ENCODE measurements at places on chromosomes 6 and 20.

DNA sequence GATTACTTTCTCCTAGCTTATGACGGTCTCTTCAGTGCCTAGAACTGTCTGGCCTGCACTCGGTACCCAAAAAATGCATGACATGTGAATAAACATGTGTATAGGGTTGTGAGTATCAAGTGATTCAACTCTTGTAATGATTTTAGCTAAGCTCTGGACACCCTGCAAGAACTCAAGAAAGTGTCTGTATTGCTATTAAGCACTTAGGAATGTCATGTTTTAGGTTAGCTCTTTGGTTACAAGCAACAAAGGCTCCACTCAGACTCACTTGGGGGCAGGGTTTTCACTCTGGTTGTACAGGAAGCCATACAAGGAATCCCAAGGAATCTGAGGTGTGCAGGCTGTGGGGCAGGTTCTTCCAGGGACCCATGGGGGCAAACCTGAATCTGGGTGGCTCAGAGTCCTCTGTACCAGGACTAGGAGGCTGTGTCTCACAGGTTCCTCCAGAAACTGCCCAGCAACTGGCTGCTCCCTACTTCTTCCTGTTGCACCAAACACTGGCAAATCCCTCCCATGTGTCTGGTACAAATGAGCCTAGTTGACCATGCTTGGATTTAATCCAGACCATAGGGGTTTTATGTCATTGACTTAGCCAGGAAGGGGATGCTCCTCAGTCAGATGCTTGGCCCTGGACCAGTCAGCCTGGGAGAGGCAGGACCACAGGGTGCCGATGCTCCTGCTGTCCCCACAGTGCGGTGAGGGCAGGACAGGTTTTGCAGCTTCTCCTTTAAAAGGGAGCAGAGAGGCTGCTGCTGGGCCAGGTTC lies 77.9 kb upstream of the CDH4 start:
- no peak overlapping the region for H3K27ac ChIP-seq
- no peak overlapping the region for H3K4me3 ChIP-seq
- ATAC-seq: no peak
- no peaks in the 10 kb centered on the region for H3K36me3 ChIP-seq
- H3K27me3 ChIP-seq: peaks cover 43% of the 10 kb centered on the region

DNA sequence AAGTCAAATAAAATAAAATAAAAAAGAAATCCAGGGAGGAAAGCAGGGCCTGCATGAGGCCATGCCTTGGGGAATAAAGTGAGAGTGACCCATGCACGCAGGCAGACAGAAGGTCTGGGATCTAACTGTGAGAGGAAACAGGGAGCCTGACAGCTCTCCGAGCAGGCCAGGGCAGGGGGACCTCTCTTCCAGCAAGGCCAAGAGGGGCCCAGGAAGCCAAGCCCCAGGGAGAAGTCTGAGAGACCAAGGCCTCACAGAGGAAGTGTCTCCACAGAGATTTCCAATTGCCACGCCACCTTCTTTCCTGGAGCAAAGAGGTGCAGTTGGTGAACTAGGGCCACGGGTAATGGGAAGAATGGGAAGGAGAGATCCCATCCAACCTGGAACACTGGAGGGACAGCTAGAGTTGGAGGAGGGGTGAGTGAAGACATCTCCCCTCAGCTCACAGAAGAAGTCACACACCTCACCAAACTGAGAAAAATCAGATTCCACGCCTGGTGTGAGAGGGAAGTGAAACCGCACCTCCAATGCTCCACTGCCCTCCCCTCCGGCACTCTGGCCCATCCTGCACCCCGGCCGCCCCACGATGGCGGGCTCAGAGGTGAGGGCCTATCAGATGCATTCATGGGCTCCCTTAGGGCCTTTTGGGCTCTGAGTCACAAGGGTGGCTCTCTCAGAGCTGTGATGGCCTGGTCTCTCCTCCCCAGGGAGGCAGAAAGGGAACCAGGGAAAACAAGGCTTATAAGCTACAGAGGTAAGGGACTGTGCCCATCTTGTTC lies 25.1 kb upstream of the TAF8 start:
- H3K4me3 ChIP-seq: no peak overlapping the region
- no peak overlapping the region for H3K27ac ChIP-seq
- H3K4me1 ChIP-seq: peaks cover 27% of the 10 kb centered on the region
- no peaks in the 10 kb centered on the region for H3K27me3 ChIP-seq
- no peak for ATAC-seq

- no peak overlapping the region for H3K27ac ChIP-seq
- no peaks in the 10 kb centered on the region for H3K27me3 ChIP-seq
- H3K4me1 ChIP-seq: no peaks in the 10 kb centered on the region
- H3K36me3 ChIP-seq: no peaks in the 10 kb centered on the region
- H3K4me3 ChIP-seq: no peak overlapping the region
- ATAC-seq: no peak
Measured at GRCh38 chr6:89242574-89243330, 25.6 kb upstream of the GABRR1 start.

- ATAC-seq: peak; percentile 19
- no peaks in the 10 kb centered on the region for H3K27me3 ChIP-seq
- H3K4me3 ChIP-seq: peak overlapping the region; percentile 77
- H3K36me3 ChIP-seq: no peaks in the 10 kb centered on the region
- no peak overlapping the region for H3K27ac ChIP-seq
Measured at GRCh38 chr20:62064770-62065673, 659 bp downstream of the TAF4 start.

GRCh38 chr6:135196739-135197510 lies 15.8 kb downstream of the MYB start:
- H3K4me3 ChIP-seq: no peak overlapping the region
- H3K4me1 ChIP-seq: no peaks in the 10 kb centered on the region
- no peak for ATAC-seq
- peaks cover 4% of the 10 kb centered on the region for H3K27me3 ChIP-seq

GRCh38 chr20:62772103-62772611 lies 24.1 kb upstream of the MRGBP start:
- no peak overlapping the region for H3K4me3 ChIP-seq
- H3K27me3 ChIP-seq: peaks cover 35% of the 10 kb centered on the region
- H3K36me3 ChIP-seq: no peaks in the 10 kb centered on the region
- H3K4me1 ChIP-seq: peaks cover 3% of the 10 kb centered on the region
- no peak for ATAC-seq

DNA sequence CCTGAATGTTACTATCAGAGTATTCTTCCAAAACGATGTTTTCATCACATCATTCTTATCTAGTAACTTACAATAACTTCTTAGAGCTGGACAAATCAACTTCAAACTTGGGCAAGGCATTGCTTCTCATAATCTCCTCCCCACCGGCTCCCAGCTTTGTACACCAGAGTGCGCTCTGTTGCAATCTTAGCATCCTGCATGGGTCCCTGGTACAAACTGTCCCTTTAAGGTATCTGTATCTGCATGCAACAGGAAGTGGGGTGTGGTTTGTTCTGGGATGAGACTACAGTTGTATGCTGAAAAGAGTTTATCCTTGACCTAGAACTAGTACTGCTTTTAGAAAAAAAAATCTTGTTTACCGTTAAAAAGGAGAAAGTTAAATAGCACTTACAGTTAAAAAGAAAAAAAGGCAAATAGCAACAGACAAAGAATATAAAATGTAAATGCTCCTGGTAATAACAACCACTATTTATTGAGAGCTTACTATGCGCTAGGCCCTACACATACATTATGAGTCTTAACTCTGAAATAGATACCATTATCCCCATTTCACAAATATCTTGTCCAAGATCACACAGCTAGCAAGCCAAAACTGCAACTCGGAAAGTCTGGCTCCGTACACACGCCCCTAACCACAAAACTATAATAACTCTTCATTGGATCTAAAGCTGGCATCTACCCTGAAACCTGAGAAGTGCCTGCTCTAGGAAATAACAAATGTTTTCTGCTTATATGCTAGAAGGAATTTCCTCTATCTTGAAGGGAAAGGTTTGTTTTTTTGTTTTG lies 9.8 kb upstream of the HECA start:
- peak; percentile 78 for ATAC-seq
- H3K36me3 ChIP-seq: no peaks in the 10 kb centered on the region
- H3K27me3 ChIP-seq: no peaks in the 10 kb centered on the region
- H3K4me3 ChIP-seq: no peak overlapping the region

DNA sequence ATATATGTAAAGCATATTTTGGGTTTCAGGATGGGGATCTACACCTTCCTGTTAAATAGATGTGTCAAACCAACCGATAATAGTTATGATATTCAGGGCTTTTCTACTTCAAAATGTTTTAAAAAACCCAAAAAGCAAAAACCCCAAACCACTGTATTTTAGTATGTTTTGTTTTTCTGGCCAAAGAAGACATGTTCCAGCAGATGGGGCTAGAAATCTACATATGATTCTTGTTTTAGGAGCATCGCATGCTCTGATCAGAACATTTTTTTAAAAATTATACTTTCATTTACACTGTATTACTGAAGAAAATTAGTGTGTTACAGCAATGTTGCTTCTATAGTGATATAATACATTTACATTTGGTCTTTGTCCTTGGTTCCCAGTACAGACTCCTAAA lies 11.0 kb downstream of the RMND1 start:
- no peak overlapping the region for H3K27ac ChIP-seq
- H3K36me3 ChIP-seq: no peaks in the 10 kb centered on the region
- ATAC-seq: no peak
- H3K4me3 ChIP-seq: no peak overlapping the region
- H3K27me3 ChIP-seq: no peaks in the 10 kb centered on the region

GRCh38 chr6:42269553-42269952 lies 51.9 kb upstream of the MRPS10 start:
- H3K4me3 ChIP-seq: no peak overlapping the region
- no peaks in the 10 kb centered on the region for H3K27me3 ChIP-seq
- no peak for ATAC-seq
- no peak overlapping the region for H3K27ac ChIP-seq
- no peaks in the 10 kb centered on the region for H3K36me3 ChIP-seq

DNA sequence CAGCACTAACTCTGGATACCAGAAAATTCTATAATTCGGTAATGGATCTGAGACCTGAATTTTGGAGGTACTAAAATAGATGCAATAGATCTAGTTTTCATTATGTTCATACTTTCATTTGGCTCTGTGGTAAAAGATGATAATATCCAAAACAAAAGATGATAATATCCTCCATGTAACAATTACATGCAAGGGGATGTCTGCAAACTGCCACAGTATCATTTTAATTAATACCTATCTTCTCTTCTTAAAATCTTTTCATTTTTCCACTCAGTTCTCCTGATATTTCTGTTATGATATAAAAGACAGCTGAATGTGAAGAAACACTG lies 15.6 kb downstream of the BTN2A1 start:
- peak overlapping the region; percentile 91 for H3K4me3 ChIP-seq
- H3K4me1 ChIP-seq: no peaks in the 10 kb centered on the region
- H3K27ac ChIP-seq: peak overlapping the region; percentile 91
- peaks cover 21% of the 10 kb centered on the region for H3K36me3 ChIP-seq

- no peaks in the 10 kb centered on the region for H3K27me3 ChIP-seq
- no peak overlapping the region for H3K4me3 ChIP-seq
- H3K4me1 ChIP-seq: no peaks in the 10 kb centered on the region
- H3K36me3 ChIP-seq: no peaks in the 10 kb centered on the region
- ATAC-seq: no peak
Measured at GRCh38 chr20:34024723-34025351, 31.1 kb downstream of the RALY start.

DNA sequence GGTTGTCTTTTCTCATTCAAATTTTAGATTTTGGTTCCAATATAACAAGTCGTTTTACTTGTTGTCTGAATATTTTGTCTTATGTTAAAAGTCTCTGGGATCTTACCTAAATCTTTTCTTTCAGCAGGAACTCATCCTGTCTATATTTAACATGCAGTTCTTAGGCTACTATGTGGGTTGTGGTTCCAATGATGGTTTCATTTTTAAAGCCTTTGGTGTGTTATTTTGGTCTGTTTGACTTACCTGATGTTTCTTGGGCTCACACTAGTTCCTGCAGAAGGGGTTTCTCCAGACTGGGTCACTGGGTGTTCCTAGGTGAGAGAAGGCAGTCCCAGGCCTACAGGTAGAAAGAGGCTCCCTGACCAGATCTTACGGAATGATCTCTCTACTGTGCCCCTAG lies 17.4 kb downstream of the PRL start:
- no peaks in the 10 kb centered on the region for H3K4me1 ChIP-seq
- ATAC-seq: no peak
- H3K4me3 ChIP-seq: no peak overlapping the region
- H3K27ac ChIP-seq: no peak overlapping the region
- H3K27me3 ChIP-seq: no peaks in the 10 kb centered on the region

GRCh38 chr6:16698162-16698533 lies 63.1 kb downstream of the ATXN1 start:
- peaks cover 17% of the 10 kb centered on the region for H3K4me1 ChIP-seq
- ATAC-seq: no peak
- no peaks in the 10 kb centered on the region for H3K36me3 ChIP-seq
- peak overlapping the region; percentile 79 for H3K27ac ChIP-seq
- no peaks in the 10 kb centered on the region for H3K27me3 ChIP-seq
- no peak overlapping the region for H3K4me3 ChIP-seq

DNA sequence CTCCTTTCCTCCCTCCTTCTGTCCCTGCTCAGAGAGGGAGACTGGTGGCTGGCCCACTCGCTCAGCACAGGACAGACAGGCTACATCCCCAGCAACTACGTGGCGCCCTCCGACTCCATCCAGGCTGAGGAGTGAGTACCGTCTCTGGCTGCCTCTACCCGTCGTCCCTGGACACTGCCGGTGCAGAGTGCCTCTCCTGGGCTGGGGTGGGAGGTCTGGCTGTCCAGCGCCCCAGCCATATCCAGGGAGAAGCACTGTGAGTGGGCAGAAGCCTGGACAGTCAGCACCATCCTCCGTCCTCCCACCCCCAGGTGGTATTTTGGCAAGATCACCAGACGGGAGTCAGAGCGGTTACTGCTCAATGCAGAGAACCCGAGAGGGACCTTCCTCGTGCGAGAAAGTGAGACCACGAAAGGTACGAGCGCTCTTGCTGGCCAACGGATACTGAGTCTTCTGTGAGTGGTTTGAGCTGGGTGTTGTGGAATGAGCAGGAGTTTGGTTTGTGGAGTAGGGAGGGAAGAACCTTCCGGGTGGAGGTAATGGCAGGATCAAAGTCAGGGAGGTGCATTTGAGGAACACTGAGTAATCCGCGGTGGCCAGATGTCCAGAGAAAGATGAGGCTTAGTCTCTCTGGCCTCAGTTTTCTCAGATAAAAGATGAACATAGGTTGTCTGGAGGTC lies 48.1 kb downstream of the SRC start:
- no peaks in the 10 kb centered on the region for H3K27me3 ChIP-seq
- H3K4me3 ChIP-seq: no peak overlapping the region

DNA sequence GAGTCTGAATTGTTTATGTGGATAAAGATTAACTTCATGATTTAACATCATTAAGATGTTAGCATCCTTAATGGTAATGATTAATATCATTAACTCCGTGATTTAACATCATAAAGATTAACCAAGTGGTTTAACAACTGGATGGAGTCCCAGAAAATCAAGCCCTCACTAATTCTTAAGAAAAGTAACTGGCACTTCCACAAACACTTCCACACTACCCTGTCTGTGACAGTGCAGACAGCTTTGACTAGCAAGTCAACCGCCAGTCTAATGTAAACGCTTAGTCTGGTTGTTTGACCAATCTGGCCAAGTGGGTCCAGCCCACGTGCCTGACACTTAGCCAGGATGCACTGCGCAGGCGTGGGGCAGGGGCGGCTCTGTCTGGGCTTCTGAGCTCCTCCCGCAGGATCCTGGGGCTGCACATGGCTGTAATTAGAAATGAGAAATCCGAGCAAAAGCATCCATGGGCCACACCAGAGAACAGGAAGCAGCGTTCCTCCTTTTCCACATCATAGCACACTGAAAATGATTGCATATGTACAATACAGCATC lies 424.2 kb downstream of the FOXA2 start:
- no peaks in the 10 kb centered on the region for H3K36me3 ChIP-seq
- no peaks in the 10 kb centered on the region for H3K4me1 ChIP-seq
- no peak for ATAC-seq
- H3K4me3 ChIP-seq: no peak overlapping the region
- no peaks in the 10 kb centered on the region for H3K27me3 ChIP-seq
- H3K27ac ChIP-seq: no peak overlapping the region

GRCh38 chr6:148750838-148751792 lies 4.3 kb downstream of the UST start:
- no peak overlapping the region for H3K4me3 ChIP-seq
- ATAC-seq: no peak
- peaks cover 5% of the 10 kb centered on the region for H3K27me3 ChIP-seq
- H3K27ac ChIP-seq: no peak overlapping the region
- H3K36me3 ChIP-seq: no peaks in the 10 kb centered on the region
- H3K4me1 ChIP-seq: no peaks in the 10 kb centered on the region

All from gastroesophageal sphincter (tissue), 4 donors.